Prostate gland (tissue), 2 donors: ENCODE measurements at places on chromosomes 6 and 20. TPM values are rescaled to one million over a fixed set of nuclear protein-coding genes. Genes with fewer than 3 reads are reported as not detected.

GRCh38 chr20:54113566-54113965 is 43.2 kb upstream of the BCAS1 start:
- no peak overlapping the region for H3K4me3 ChIP-seq
- H3K27ac ChIP-seq: no peak overlapping the region
- H3K27me3 ChIP-seq: no peaks in the 10 kb centered on the region
- DNase-seq: no peak

GRCh38 chr20:13166011-13166410 is 55.1 kb upstream of the ISM1 start:
- no peaks in the 10 kb centered on the region for H3K4me1 ChIP-seq
- no peaks in the 10 kb centered on the region for H3K27me3 ChIP-seq
- H3K27ac ChIP-seq: no peak overlapping the region
- no peaks in the 10 kb centered on the region for H3K36me3 ChIP-seq

- no peaks in the 10 kb centered on the region for H3K27me3 ChIP-seq
- no peaks in the 10 kb centered on the region for H3K4me1 ChIP-seq
- DNase-seq: no peak
- H3K4me3 ChIP-seq: peak overlapping the region; percentile 49
- H3K36me3 ChIP-seq: no peaks in the 10 kb centered on the region
- H3K27ac ChIP-seq: no peak overlapping the region
These were observed 5.5 kb upstream of the DLL1 start for GRCh38 chr6:170296423-170296745.

GRCh38 chr6:21739838-21740237 is 146.3 kb downstream of the SOX4 start:
- H3K4me3 ChIP-seq: no peak overlapping the region
- no peak for DNase-seq
- H3K27ac ChIP-seq: no peak overlapping the region
- no peaks in the 10 kb centered on the region for H3K27me3 ChIP-seq

- no peak for DNase-seq
- H3K27me3 ChIP-seq: no peaks in the 10 kb centered on the region
- no peaks in the 10 kb centered on the region for H3K4me1 ChIP-seq
- H3K36me3 ChIP-seq: no peaks in the 10 kb centered on the region
- no peak overlapping the region for H3K4me3 ChIP-seq
These were observed 32.8 kb downstream of the GFOD1 start for GRCh38 chr6:13454286-13455221.

- peak overlapping the region; percentile 87 for H3K4me3 ChIP-seq
- no peaks in the 10 kb centered on the region for H3K36me3 ChIP-seq
- DNase-seq: no peak
- H3K27me3 ChIP-seq: no peaks in the 10 kb centered on the region
These were observed 702 bp upstream of the TNFAIP3 start for GRCh38 chr6:137866200-137866913.

The GRIK2 gene
- 2.6 TPM for total RNA-seq

GRCh38 chr6:170227996-170228945 is 62.6 kb downstream of the DLL1 start:
- no peaks in the 10 kb centered on the region for H3K36me3 ChIP-seq
- H3K27ac ChIP-seq: no peak overlapping the region
- peaks cover 20% of the 10 kb centered on the region for H3K4me1 ChIP-seq
- no peak for DNase-seq

DNA sequence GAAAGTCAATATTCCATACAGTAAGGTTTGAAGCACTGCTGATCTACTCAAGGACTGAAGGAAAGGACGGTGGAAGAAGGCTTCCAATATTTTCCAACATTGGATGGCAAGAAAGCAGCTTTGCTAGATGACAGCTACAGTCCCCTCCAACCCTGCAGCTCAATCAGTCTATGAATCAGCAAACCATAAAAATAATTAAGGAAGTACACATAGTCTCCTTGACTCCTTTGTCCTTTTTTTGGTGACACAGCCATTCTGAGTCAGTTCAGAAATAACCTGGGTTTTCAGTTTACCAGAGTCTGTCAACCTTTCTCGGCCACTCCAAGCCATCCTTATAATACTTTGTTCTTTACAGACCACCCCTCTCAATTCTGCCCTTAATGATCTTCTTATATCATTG is 232.5 kb downstream of the IBTK start:
- DNase-seq: no peak
- peaks cover 11% of the 10 kb centered on the region for H3K4me1 ChIP-seq
- H3K4me3 ChIP-seq: no peak overlapping the region
- H3K27ac ChIP-seq: no peak overlapping the region

The DLGAP4 gene
- total RNA-seq: 104 TPM

DNA sequence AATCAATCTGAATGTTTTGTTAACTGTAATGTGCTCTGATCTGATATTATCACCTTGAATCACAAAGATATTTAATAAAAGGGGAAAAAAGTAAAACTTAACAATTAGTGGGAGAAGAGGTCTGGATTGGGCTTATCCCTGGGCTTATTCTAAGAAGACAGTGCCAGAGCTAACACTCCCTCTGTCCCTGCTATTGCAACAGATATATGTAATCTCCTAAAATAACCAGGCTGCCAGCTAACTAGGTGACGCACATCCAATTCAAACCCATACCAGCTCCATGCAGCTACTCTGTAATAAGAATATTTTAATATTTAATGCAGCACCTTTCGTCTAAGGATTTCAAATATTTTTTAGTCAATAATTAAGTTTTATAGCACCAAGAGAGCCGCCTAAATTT is 330.1 kb upstream of the MARCKS start:
- no peak for DNase-seq
- H3K27ac ChIP-seq: no peak overlapping the region
- H3K27me3 ChIP-seq: no peaks in the 10 kb centered on the region
- no peaks in the 10 kb centered on the region for H3K36me3 ChIP-seq
- H3K4me1 ChIP-seq: no peaks in the 10 kb centered on the region

GRCh38 chr6:55569638-55570037 is 9.4 kb downstream of the HMGCLL1 start:
- no peak for DNase-seq
- H3K4me1 ChIP-seq: no peaks in the 10 kb centered on the region
- no peak overlapping the region for H3K27ac ChIP-seq

DNA sequence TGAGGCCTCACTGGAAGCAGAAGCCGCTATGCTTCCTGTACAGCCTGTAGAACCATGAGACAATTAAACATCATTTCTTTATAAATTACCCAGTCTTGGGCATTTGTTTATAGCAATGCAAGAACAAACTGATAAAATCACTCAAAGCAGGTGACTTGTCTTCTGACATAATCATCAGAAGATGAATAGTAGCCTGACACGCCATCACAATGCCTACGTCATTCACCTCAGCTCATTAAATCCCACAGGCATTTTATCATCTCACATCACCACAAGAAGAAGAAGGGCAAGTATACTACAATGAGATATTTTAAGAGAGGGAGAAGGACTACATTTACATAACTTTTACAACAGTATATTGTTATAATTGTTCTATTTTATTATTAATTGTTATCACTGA is 3.1 kb upstream of the CAP2 start:
- no peaks in the 10 kb centered on the region for H3K27me3 ChIP-seq
- no peak overlapping the region for H3K4me3 ChIP-seq
- H3K36me3 ChIP-seq: no peaks in the 10 kb centered on the region

DNA sequence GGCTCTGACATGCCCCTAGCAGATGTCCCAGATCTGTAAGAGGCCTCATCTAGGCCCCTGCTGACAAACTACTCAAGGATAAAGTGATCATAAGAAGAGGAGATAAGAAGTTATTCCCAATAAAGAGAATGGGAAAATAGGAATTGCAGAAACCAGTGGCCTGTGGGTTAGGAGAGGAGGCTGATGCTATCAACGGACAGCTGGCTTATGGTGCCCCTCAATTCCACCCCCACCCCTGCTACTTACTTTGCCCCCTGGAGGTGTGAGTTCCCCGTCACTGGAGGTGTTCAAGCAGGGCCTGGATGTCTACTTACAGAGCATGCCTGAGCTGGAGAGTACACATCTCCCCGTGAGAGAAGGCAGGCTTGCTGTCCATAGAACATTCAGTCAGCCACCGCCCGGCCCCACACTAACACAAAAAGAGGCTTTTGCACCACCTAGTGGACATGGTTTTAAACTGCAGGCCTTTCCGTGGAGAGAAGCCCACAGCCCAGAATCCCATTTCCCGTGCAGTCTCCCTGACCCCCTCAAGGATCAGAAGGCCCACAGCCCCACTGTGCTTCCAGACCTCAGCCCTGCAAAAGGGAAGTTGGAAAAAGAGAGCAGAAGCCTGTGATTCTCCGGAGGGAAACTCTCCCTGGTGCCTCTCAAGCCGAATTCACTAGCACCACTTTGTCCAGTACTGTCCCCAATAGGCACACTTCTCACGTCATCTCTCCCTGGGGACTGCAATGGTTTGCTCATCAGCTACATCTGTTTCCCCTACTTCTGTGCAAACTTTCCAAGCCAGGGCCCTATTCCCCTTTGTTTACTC is 23.8 kb upstream of the BNIP5 start:
- no peaks in the 10 kb centered on the region for H3K4me1 ChIP-seq
- H3K27ac ChIP-seq: no peak overlapping the region
- no peak overlapping the region for H3K4me3 ChIP-seq
- H3K36me3 ChIP-seq: no peaks in the 10 kb centered on the region
- DNase-seq: peak; percentile 75

The BPI gene
- 0.41 TPM for total RNA-seq

The PDE7B gene
- total RNA-seq: 6.3 TPM

DNA sequence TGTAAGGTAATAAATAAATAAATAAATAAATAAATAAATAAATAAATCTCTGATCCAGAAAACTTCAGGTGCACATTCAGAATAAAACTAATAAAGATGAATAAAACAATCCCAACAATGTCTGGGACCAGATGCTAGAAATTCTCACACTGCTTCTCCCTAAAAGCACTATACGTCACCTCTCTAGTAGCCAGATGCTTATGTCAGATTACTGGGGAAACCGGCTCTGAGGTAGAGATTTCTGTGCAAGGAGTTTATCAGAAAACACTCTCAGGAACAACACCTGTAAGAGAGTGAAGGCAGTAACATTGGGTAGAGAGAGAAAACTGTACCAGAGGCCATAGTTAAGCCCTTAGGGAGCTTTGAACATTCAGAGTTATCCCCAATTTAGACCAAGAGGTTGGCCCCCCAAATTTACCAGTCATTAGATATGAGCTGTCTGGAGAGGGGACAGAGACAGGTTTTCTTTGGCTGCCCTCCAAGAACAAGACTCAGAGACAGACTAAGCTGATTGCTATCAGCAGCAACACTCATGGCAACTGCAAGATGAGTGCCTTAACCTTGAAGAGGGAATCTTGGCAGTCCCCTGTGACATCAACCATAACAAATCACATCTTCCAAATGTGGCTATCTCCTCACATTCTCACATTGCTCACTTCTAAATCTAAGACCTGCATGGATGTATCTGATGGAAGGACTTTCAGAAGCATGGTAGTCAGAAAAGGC is 151.2 kb upstream of the BMP5 start:
- no peak overlapping the region for H3K27ac ChIP-seq
- DNase-seq: no peak
- H3K27me3 ChIP-seq: no peaks in the 10 kb centered on the region
- H3K4me1 ChIP-seq: no peaks in the 10 kb centered on the region
- no peaks in the 10 kb centered on the region for H3K36me3 ChIP-seq

- no peaks in the 10 kb centered on the region for H3K4me1 ChIP-seq
- peak; percentile 29 for DNase-seq
- no peaks in the 10 kb centered on the region for H3K27me3 ChIP-seq
- H3K36me3 ChIP-seq: no peaks in the 10 kb centered on the region
- H3K4me3 ChIP-seq: peak within 1 kb of the TSS; percentile 77
These were observed at the start of gene HIVEP1 for GRCh38 chr6:12012038-12012557. Gene HIVEP1, plus strand, starts transcription at chr6:12012312. Its CDS starts 3,317 bp downstream, at chr6:12015629.

The RBPJL gene
- not detected for total RNA-seq

DNA sequence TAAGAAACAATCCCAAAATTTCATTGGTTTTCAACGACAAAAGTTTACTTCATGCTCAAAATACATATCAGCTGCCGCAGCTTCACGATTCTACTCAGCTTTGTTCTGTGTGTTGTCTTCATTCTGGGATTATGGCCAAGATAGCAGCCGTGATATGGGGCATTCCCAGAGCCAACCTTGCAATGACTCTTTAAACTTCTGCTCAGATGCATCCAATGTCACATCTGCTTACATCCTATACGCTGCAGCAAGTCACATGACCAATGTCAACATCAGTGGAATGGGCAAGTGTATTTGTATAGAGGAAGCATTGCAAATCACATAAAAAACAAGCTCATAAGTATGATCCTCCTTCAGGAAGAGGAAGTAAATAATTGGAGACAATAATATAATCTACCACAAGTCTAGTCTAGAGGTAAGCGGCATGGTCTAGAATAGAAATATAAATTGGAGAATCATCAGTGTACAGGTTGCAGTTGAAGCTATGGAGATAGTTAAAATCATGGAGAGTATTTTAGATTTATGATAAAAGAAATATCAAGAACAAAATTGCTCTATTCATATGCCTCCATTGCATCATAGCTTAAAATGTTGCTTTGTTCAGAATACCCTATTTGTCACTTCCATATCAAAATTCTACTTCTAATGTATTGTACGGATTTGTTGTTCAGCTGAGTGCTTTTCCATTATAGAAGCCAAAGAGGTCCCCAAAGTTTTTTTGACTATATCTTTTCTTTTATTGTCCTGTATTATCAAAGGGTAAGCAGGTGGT is 7.2 kb upstream of the C6orf141 start:
- H3K4me3 ChIP-seq: no peak overlapping the region
- no peaks in the 10 kb centered on the region for H3K27me3 ChIP-seq
- no peaks in the 10 kb centered on the region for H3K36me3 ChIP-seq
- H3K4me1 ChIP-seq: no peaks in the 10 kb centered on the region
- H3K27ac ChIP-seq: no peak overlapping the region

The DACT2 gene
- total RNA-seq: 22.1 TPM

- DNase-seq: no peak
- H3K4me1 ChIP-seq: no peaks in the 10 kb centered on the region
- H3K27me3 ChIP-seq: peaks cover 13% of the 10 kb centered on the region
- H3K36me3 ChIP-seq: no peaks in the 10 kb centered on the region
- no peak overlapping the region for H3K4me3 ChIP-seq
- H3K27ac ChIP-seq: no peak overlapping the region
These were observed 92.9 kb upstream of the BHLHE23 start for GRCh38 chr20:63099456-63100173.

DNA sequence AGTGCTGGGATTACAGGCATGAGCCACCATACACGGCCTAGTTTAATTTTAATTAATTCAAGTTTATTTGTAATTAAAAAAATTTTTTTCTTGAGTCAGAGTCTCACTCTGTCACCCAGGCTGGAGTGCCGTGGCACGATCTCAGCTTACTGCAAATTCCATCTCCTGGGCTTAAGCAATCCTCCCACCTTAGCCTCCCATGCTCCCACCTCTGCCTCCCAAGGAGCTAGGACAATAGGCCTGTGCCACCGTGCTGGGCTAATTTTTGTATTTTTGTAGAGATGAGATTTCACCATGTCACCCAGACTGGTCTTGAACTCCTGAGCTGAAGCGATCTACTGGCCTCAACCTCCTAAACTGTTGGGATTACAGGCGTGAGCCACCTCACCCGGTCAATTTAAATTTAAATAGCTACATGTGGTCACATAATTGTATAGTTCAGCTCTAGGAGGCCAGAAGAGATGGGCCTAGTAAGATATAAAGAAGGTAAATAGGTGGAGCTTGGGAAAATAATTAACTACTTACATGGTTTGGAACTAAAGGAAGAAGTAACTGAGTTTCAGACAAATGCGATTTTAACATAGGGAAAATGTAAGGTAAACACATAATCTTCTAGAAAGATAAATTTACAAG is 220.0 kb upstream of the CITED2 start:
- no peak overlapping the region for H3K4me3 ChIP-seq
- H3K4me1 ChIP-seq: peaks cover 8% of the 10 kb centered on the region
- DNase-seq: no peak
- no peaks in the 10 kb centered on the region for H3K36me3 ChIP-seq
- no peaks in the 10 kb centered on the region for H3K27me3 ChIP-seq
- H3K27ac ChIP-seq: no peak overlapping the region
